ENCODE measurements at places on chromosomes 7 and 10.

- DNase-seq = no peak
Measured at GRCh38 chr7:131325179-131325840, 2.4 kb upstream of the MKLN1 start.

- no peak for DNase-seq
Measured at GRCh38 chr10:516764-517163, 172.7 kb downstream of the DIP2C start.

DNA sequence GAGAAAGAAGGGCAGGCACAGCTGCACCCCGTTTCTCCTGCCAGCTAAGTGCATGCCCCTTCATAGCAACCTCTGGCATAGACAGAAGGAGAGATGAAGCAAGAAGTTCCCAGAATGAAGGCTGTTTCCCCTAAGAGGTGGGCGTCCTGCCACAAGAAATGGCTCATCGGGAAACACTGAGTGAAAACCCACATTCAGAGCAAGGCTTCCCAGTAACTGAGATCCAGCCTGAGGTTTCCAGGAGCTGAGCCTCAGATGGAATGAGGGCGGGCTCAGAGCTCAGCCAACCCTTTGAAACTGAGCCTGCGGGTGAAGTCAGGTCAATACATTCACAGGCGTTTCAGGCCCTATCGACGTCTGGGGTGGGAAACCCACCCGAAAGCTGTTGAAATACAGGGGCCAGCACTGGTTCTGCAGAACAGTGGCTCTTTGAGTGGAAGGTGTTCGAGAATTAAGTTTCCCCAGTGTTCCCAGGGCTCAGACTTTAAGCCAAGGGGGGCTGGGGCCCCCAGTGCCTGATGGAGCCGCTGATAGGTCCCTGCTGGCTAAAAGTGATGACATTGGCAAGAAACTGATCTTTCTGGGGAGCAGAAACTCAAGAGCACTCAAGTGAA, 510.2 kb downstream of the RPS24 start:
- DNase-seq = no peak

- no peak for DNase-seq
Measured at GRCh38 chr7:48182718-48183369, 11.6 kb downstream of the ABCA13 start.

- DNase-seq = no peak
Measured at GRCh38 chr7:45292481-45292880, 134.9 kb downstream of the RAMP3 start.

DNA sequence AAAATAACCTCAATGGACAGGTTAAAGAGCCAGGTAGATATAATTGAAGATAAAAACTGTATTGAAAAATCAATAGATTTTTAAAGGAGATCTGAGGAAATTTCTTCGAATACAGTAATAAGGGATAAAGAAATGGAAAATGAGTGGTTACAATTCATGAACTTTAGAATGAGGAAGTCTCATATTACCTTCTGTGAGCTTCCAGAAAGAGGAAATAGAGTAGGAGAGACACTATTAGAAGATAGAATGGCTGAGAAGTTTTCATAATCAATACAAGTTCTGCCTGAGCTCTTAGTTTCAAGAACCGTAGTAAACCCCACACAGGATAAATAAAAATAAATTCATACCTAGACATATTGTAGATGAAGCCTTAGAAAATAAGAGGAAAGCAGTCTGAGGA, 11.5 kb downstream of the SDK1 start:
- no peak for DNase-seq

- DNase-seq = peak; percentile 5
Measured at GRCh38 chr10:25226775-25227682, 52.2 kb downstream of the GPR158 start.

All from NCI-H2029 (cell line).